CD4-positive, alpha-beta T cell (primary cell): ENCODE measurements at places on chromosomes 11 and 22.
A peak's percentile ranks its signal among the peaks of the same experiment; 100 is the strongest.

GRCh38 chr11:46237248-46238077, 40.0 kb upstream of the CREB3L1 start:
- DNase-seq: peak; percentile 44

DNA sequence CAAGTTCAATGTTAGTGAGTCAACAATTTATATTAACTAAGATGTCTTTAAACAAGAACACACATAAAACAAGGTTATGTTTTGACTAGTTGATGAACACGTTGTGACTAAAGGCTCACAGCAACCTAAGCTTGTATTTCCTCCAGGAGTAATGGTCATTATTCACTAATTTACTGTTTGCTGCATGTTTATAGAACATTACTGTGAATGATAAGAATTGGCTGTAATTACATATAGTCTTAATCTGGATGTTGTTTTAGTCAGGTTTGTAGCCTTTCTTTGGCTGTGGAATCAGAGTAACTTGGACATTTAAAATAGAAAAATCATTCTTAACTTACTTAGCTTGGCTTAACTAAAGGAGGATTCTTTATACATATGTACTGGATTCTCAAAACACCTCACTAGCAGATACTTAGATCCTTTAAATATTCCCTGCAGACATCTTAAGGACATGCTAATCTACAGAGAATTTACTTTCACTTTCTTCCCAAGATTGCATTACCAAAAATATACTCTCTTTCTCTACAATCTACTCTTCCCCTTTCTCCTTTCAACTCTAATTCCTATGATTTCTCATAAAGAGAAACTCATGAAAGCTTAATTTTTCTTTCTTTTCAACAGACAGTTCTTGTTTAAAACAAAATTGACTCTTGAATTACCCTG, 319.7 kb upstream of the CTSC start:
- DNase-seq: no peak

- no peak for DNase-seq
These were observed 15.1 kb upstream of the SMIM38 start for GRCh38 chr11:69140635-69141034.

DNA sequence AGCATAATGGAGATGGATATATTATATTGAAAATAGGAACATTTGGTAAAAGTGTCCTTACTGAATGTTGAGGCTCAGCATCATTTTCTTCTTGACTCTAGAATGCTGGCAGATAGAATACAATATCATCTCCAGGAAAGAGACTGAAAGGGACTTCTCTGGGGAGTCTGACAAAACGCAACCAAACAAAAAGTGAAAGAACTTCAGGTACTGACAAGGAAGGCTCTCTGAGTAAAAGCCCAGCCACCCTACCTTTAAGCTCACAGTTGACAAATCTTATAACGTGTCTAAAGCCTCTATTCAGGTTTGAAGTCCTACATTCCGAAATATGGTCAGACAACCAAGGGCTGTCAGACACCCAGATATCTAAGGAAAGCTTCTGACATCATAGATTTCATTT, 590.8 kb downstream of the SOX6 start:
- no peak for DNase-seq

- DNase-seq: no peak
These were observed 23.3 kb downstream of the MYH9 start for GRCh38 chr22:36364255-36365019.

DNA sequence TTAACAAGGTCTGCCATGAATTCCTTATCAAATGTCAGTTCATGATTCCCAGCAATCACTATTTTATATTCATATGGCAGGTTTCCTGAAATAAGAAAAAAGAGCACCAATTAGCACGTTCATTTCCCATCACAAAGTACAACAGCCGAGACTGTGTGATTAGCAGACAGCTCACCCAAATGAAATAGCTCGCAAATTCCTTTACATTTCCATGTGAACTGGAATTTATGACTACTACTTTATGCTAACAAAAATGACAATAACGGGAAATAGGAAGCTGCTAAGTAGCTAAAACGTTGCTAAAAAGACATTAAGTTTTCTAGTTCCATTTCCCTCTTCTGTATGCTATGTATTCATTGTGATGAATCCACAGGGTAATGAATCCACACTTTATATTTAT, 90.7 kb downstream of the MPPED2 start:
- no peak for DNase-seq

GRCh38 chr11:129608711-129609110, 206.9 kb upstream of the TMEM45B start:
- no peak for DNase-seq

- no peak for DNase-seq
These were observed 15.8 kb downstream of the VPS37C start for GRCh38 chr11:61145228-61146005.

DNA sequence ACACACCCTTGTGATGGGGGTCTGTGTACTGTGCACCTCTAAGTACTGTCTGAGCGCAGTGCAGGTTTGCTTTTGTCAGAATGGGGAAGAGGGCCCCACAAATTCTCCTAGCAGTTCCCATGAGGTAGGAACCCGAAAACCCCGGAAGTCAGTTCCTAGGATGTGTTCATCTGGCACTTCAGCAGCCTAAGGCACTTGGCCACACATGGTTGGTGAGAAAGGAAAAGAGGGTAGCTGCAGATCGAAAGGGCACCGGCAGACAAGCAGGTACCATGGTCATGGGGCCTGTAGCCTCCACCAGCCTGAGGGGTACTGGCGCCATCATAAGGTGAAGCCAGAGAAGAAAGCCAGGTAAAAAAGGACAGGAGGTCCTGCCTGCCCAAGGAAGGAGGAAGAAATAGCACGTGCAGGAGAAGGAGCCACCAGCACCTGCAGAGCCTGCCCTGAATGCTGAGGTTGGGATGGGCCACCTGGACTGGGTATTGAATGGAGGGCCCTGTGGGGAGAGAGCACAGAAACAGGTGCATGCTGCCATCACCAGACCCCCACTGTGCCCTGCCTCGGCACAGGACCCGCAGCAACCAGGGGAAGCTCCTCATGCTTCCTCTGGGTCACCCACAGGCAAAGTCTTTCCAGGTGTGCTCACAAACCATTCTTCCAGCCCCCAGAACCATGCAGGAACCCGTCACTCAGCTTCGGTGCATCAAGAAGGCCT, 8.1 kb upstream of the CASTOR1 start:
- no peak for DNase-seq

DNA sequence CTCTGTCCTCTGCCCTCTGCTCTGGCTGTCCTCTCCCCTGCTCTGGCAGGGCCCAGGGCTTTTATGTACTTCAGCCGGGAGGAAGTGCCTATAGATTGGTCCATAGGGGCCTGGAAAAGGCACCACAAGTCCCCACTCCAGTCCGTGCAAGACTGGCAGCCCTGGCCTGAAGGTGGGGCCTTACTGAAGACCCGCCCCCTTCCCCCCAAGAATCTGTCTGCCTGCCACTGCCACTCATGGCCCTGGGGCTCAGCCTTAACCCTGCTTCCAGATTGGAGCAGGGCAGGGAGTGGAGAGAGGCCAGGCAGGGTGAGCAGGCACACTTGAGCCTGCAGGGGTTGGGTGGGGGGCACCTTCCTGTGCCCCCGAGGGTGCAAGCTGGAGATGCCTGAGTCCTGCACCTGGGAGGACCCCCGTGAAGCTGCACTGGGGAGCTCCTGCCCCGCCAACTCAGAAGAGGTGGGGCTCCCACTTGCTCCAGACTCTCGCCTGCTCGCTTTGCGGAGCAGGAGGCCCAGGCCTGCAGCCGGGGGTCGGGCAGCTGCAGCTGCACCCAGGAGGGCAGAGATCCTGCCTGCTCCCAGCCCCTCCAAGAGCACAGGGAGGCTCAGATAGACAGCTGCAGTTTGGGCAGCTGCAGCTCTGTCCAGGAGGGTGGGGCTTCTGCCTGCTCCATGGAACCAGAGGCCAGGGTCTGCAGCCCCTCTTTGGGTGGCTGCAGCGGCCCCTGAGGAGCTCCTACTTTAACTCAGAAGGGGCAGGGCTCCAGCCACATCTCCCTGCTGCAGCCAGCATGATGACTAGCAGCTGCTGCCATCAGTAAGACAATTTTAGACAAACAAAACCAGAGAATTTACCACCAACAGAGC, 51.0 kb upstream of the SC5D start:
- no peak for DNase-seq

DNA sequence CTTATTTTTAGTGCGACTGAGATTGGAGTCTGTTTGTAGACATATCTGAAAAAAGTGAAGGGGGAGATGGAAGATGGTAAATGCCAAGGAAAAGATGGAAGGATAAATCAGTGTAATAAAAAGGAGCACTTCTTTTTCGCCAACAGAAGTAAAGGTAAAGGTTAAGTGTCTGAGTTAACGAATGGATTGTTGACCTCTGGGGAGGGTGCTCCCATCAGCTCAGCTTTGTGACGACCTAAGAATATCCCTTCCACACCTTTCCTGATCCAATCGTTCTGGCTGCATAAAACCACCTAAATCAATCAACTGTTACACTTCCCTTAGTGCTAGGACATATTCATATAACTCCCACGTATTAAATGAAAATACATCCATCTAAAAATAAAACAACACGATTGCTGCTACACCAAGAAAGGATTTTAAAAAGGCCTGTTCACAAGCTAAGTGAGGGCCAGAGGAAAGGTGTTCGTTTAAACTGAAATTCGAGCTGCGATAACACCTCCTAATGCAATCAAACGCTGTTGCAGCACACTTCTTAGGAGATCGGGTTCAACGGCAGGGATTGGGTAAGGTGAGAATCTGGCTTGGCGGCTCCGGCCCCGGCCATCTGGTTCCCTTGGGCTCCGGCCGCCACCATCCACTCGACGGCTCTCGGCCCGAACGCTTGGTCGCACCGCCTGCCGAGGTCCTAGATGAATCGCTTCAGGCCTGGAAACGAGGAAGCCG, 658 bp downstream of the C11orf71 start:
- no peak for DNase-seq

DNA sequence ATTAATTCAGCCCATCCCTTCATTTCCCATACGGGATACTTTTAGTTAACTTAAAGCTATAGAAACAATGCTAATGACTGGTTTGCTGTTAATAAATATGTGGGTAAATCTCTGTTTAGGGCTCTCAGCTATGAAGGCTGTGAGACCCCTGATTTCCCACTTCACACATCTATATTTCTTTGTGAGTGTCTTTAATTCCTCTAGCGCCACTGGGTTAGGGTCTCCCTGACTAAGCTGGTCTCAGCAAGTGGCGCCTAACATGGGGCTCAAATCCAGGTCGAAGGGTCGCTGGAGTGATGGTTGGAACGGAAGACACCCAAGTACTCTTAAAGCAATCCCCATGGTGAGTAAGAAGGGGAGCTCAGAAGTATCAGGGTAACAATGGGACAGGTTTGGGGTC, 14.4 kb upstream of the OOSP1 start:
- no peak for DNase-seq

- no peak for DNase-seq
These were observed 67.9 kb downstream of the ENTHD1 start for GRCh38 chr22:39825661-39826102.

GRCh38 chr22:23386822-23387580, 193.1 kb downstream of the IGLL1 start:
- DNase-seq: no peak

DNA sequence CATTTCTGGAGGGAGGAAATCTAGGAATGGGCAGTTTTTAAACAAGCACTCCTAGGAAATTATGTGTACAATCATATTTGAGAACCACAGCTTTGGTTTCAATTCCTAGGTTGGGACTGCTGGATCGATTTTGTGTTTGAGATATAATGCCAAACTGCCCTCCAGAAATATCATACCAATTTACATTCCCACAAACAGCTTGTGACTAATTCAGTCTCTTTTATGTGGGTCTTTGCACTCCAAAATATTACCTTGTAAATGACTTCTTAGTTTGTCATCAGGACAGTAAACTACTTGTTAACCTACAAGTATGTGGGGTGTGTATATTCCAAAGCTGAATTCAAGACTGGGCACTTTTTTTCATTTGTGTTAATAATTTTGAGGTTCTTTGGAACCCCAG, 9.8 kb upstream of the BARX2 start:
- DNase-seq: no peak
